SK-N-MC (cell line): ENCODE measurements at places on chromosomes 5 and 9.

DNA sequence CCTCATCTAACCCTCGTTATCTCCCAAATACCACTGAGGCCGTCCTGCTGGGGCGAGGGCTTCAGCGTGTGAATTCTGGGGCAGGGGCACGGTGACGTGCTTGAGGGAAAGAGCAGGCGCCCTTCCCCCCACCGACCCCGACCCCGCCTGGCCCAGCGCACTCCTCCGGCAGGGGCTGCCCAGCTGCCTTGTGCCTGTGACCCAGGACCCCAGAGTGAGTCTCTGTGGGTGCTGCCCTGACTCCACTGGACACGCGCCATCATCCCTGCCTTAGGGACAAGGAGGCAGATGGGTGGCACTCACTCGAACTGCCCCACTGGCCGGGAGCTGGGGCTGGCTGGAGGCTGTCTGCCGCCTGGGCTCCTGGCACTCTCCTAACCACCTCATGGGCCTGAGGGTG, 136.2 kb upstream of the LPCAT1 start:
- no peak for DNase-seq

DNA sequence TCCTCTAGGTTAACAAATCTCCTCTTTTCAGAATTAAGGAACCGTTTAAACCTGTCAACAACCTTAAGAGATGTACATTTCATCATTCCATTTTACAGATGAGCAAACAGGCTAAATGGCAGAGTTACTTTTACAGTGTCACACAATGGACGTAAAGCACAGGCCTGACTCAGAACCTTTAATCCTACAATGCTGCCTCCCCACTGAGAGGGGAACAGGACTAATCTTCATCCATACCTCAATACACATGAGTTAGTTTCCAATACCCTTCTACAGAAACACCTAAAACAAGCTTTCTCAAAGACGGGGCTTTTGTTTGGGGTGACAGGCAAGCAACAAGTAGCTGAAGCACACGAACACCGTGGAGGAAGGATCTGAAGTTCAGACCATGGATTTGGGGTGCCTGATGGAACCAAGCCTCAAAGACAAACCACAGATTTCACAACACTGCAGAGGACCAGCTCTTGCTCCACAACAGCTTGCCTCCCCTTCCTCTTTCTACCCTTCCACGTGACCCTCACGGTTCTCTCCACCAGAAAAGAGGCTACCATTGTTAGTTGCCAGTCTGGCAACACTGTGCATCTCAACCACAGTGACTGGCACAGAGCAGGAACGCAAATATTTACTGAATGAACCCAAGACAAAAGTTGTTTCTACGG, 1.8 kb downstream of the RNF130 start:
- no peak for DNase-seq

GRCh38 chr5:86411596-86411995, 206.1 kb upstream of the COX7C start:
- DNase-seq, result no peak

DNA sequence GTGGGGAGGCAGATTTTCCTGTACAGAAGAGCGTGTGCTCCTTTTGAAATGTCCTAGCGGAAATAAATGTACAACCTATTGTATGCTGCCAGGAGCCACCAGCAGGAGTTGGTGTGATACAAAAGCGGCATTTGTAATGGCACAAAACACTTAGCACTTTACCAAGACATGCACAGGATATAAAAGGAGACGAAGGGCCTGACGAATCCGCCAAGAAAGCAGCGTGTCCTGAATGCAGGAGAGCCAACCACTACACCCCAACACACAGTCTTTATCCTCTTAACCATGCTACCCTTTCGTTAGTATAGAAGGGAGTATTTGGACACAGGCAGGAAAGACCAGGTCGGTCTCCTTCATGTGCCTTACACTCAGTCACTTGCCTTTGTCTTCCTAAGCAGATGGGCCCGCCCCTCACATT, 218.1 kb downstream of the TRIM32 start:
- no peak for DNase-seq

- DNase-seq, result no peak
These were observed 375.0 kb upstream of the RFX3 start for GRCh38 chr9:3900673-3901318.

- DNase-seq, result no peak
These were observed 984.5 kb upstream of the CDH18 start for GRCh38 chr5:20972419-20972925.
